ENCODE measurements at places on chromosomes 2 and 18.

DNA sequence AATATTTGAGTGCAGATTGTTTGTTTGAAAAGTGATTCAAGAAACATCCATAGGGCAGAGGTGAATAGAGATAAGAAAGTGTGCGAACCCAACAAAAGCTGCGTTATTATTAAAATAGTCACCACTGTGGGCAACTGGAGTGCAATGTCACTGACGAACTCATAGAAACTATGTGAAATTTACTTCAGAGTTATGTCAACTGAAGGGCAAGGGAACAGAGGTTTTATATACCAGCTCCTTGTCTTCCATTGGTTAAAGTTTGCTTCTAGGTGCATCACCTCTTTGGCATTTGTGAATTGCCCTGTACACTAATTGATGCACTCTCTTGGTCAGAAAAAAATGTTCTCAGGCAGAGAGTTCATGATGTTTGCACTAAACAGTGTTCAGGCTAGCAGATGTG lies 110.5 kb upstream of the NYAP2 start:
- DNase-seq: no peak

DNA sequence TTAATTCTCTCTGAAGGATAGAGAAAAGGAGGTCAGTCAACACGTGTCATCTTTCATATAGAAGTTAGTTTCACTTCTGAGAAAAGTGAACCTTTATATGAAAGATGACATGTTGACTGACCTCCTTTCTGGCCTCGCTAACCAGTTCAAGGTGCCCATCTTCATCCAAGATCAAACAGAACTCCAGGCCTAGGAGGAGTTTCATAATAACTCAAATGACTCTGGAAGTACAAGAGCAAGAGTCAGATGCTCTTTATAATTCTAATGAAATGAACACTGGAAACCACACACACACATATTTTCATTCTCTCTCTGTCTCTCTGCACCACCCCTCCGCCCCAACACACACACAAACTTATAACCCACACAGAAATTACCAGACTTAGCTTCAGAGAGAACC lies 16.3 kb downstream of the ANKRD44 start:
- no peak for DNase-seq

GRCh38 chr2:8582651-8583399 lies 99.0 kb upstream of the ID2 start:
- DNase-seq: no peak

DNA sequence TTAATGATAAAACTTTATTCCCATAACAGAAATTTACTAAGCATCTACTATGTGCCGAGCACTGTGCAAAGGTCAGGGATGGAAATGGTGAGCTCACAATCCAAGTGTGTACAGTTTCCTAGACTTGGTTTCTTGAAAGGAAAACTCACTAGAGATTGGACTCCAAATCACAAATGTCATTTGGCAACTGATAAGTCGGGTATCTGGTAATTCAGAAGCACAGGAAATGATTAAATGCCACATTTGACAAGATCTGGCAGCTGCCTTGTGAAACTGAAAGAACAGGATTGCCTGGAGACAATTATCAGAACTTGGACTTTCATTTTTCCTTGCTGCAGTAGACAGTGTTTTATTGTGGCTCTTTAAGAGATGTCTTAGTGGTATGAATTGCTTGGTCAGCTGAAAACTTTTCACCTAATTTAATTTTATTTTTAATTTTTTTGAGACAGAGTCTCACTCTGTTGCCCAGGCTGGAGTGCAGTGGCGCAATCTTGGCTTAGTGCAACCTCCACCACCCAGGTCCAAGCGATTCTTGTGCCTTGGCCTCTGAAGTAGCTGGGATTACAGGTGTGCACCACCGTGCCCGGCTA lies 19.2 kb downstream of the ITGA6 start:
- no peak for DNase-seq

GRCh38 chr2:6079405-6079804 lies 387.2 kb downstream of the SOX11 start:
- no peak for DNase-seq

- no peak for DNase-seq
These were observed 68.4 kb upstream of the CDCA7 start for GRCh38 chr2:173286153-173286809.

GRCh38 chr2:46339200-46339599 lies 42.0 kb downstream of the EPAS1 start:
- no peak for DNase-seq

DNA sequence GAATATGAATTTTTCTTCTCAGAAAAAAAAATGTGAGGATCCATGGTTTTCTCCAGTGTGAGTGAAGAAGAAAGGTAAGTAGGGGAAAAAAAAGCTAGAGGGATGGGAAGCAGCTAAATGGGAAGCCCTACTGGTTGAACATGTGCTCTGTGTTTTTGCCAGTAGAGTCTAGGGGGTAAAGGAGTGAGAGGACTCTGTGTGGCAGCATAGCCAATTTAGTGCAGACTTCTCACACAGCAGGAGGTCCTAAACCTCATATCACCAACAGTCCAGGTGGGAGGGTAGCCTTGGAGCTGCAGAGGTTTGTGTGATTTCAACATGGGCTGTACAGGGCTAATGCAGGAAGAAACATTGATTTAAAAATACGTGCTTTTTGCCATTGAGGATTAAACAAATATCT lies 334.5 kb upstream of the SPHKAP start:
- no peak for DNase-seq

GRCh38 chr2:178242552-178242883 lies 48.2 kb downstream of the OSBPL6 start:
- no peak for DNase-seq

DNA sequence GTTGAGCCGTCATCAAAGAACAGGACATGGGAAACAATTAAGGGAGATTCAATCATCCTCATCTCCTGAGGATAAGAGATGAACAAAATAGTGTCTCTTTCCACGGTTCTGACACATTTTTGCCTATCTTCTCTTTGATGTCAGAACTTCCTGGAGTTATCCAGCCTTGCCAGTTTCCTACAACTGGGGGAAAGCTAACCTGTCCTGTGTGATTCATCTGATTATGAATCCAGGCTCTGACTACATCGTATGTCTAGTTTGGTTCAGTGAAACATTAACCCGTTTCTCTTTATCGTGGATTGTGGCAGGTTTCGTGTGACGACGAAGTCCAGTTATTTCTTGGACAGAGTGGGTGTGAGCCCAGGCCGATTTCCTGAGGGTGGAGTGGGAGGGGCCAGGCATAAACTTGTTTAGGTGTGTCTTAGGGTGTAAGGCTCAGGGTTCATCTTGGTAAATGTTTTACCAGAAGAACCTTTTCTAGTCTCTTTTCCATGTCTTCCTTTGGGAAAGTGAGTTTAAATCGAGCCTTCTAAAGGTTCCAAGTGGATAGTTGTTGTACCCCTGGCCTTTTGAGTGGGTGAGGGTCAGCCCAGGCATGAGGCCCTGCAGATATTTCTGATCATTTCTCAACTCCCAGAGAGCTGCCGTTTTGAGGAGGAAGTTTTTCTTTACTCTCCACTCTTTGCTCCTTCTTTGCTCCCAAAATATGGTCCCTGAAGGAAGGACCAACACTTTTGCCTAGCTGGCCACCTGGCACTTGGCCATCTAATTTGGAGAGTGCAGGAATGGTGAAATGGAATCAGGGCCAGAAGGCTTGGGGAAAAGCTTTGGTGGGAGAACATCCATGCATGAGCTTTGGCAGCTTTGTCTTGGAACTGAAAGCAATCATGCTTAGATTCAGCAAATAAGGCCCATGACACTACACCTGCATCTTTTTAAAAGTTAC lies 50.4 kb upstream of the FZD5 start:
- no peak for DNase-seq

DNA sequence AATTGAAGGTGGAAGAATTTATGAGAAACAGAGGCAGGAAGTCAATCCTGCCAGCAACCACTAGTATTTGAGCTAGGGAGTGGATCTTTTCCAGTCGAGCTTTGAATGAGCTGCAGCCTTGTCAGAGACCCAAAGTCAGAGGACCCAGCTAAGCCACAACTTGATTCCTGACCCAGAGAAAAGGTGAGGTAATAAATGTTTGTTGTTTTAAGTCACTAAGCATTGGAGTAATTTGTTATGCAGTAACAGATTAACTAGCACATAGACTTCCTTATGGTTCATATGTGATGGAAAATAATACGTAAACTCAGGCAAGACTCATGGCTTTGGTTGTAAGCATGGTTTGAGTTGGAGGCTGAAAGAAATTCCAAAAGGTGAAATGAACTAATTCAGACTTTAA lies 21.6 kb downstream of the EFEMP1 start:
- no peak for DNase-seq

- no peak for DNase-seq
These were observed 410.4 kb downstream of the MEIS1 start for GRCh38 chr2:66845307-66845706.

DNA sequence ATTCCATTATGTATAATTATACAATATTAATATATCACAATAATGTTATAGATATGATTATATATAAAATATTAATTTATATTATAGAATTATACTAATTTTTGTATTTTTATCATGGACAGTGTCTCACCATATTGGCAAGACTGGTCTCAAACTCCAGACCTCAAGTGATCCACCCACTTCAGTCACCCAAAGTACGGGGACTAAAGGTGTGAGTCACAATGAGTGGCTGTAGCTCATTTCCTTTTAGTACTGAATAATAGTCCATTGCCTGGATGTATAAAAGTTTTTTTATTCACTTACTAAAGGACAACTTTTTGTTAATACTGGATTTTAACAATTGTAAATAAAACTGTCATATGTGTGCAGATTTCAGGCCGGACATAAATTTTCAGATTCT lies 417.6 kb upstream of the LINC00305 start:
- DNase-seq: no peak

DNA sequence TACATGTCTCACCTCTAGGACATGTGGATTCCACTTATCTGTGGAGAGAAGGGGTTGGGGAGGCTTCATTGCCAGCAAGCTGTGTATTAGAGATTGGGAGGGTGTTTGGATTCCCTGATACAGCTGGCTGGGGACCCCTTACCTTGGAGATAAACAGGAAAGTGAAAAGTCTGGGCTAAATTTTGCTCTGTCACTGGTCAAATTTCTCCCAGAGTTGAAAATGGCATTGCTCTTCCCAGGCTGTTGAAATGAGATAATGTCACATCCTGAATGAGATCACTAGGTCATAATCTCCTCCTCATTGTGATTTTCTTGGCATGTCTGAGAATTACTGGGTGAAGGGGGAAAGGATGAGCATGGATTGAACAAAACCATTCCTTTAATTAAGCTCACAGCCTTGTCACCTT lies 265.0 kb upstream of the PARD3B start:
- DNase-seq: no peak

GRCh38 chr18:60663060-60663989 lies 290.8 kb upstream of the MC4R start:
- DNase-seq: no peak

- DNase-seq: no peak
These were observed 34.7 kb downstream of the TRABD2A start for GRCh38 chr2:84846041-84846663.

DNA sequence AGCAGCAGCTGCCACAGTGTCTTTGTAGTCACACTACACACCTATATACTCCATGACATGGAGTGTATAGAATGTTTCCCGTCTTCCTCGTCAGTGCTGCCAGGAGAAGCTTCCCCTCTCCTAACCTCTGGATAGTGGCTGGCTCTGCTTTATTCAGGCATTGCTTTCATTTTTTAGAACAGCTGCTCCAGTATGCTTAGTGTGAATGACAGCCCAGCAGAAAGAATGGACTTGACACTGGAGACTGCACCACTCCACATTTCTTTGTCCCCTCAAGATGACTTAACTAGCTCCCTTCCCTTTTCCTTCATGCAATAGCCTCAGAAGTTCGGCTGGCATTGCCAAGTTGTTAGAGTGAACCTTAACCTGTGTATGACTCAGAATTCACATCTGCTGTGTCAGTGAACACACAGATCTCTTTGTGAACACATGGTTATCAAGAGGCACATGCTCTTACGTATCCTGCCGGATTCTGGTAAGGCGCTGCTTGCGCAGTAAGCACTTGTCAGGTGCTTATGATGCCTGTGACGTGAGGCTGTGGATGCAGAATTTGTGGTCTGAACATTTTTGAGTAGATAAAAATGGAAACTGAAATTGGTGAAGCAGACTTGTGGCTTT lies 73.9 kb downstream of the NEDD4L start:
- DNase-seq: no peak

DNA sequence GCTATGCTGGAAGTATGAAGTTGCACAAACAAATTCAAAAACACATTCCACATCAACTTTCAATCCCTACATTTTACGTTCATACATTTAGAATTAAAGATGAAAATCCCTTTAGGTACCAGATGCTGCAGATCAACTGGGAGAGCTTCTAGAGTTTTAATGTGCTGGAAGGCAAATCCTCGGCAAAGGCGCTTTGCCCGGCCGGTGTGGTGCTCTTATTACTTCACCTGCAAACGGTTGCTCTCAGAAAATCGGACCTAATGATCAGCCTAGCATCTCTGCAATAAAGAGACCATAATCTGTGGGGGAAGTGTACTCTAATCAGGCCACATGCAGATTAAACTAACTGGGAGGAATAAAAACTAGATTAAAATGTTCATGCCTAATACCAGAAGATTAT lies 513.8 kb downstream of the ZEB2 start:
- DNase-seq: no peak

DNA sequence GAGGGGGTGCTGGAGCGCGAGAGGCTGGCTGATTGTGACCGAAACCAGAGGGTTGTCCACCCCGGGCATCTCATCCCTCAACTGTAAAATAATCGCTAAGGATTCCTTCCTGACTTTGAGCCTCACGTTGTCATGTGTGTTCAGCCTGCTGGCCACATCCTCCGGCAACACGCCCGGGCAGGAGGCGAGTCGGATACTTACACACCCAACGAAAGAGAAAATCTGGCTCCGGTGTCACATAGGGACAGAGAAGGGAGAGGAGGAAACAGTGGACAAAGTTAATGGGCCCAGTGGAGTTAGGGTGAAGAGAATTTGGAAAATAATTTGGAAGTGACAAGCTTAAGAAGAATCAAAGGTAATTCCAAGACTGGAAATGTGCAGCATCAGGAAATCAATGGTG lies 2.4 kb downstream of the TLX2 start:
- no peak for DNase-seq

GRCh38 chr18:40653682-40654081 lies 1301.4 kb upstream of the PIK3C3 start:
- no peak for DNase-seq

DNA sequence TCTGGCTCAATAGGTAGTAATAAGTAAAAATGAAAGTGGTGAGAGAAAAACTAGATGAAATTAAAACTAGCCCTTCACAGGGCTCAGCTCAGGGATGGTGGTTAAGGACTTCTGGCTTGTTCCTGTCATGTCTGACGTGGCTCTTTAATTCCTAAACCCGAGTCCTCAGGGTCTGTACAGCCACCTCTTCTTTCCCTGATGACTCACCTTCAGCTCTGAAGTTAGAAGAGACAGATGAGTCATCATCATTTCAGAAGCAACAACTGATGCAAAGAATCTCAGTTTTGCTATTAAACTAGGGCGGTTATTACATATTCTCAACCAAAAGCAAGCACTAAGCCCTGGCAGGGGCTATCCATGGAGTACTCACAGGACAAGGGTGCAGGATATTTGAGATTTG lies 24.0 kb upstream of the ITGB6 start:
- no peak for DNase-seq

- no peak for DNase-seq
These were observed 744.4 kb downstream of the KCNJ3 start for GRCh38 chr2:155442755-155443372.

All from cortex of kidney (tissue), 1 donor.